ENCODE measurements at places on chromosomes 7 and 10. TPM values are rescaled to one million over a fixed set of nuclear protein-coding genes. Genes with fewer than 3 reads are reported as not detected.
A peak's percentile ranks its signal among the peaks of the same experiment; 100 is the strongest.

GRCh38 chr10:30782537-30783461 lies 153.2 kb upstream of the LYZL2 start:
- DNase-seq: peak; percentile 59

The PCGF5 gene
- 15.0 TPM for polyA plus RNA-seq

GRCh38 chr7:133771788-133772419 lies 355.2 kb upstream of the LRGUK start:
- DNase-seq: no peak

GRCh38 chr7:2791390-2791789 lies 52.7 kb downstream of the GNA12 start:
- no peak for DNase-seq

DNA sequence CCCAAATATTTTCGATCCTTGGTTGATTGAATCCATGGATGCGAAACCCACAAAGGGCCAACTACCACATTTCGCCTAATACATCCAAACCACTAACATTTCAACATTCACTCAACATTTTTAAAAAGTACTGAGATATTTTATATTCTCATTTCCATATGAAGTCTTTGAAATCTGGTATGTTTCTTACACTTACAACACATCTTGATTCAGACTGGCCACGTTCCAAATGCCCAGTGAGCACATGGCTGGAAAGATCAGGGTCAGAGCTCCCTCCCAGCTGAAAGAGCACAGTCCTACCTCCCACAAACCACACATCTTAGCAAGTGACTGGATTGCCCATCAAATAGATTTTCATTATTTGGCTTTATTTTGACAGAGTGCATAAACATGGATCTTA lies 18.9 kb downstream of the NCAPG2 start:
- DNase-seq: no peak

DNA sequence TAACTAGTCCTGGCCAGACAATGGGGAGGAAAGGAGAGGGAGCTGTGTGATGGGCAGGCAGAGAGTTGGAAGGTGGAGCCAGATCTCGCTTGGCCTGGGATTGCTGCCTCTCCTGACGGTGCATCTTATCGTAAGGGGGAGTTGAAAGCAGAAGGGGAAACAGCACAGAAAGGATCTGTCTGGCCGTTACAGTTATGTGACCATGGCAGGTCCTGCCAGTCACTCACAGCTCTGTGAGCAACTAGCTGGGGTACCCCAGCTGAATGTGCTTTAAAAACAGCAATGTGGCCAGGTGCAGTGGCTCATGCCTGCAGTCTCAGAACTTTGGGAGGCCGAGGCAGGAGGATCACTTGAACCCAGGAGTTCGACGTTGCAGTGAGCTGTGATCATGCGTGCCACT lies 8.1 kb downstream of the BLVRA start:
- DNase-seq: no peak

DNA sequence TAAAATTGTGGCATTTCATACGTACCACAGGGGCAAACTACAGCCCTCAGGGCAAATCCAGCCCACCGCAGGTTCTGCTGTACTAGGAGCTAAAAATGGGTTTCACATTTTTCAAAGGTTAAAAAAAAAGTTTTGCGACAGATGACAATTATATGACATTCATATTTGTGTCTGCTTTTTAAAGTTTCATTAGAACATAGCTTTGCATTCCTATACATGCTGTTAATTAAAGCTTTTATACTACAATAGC lies 758 bp upstream of the PNPLA8 start:
- DNase-seq: no peak

GRCh38 chr10:111266165-111266564 lies 189.3 kb downstream of the ADRA2A start:
- DNase-seq: no peak

The EPHA1 gene
- polyA plus RNA-seq: 5.6 TPM

DNA sequence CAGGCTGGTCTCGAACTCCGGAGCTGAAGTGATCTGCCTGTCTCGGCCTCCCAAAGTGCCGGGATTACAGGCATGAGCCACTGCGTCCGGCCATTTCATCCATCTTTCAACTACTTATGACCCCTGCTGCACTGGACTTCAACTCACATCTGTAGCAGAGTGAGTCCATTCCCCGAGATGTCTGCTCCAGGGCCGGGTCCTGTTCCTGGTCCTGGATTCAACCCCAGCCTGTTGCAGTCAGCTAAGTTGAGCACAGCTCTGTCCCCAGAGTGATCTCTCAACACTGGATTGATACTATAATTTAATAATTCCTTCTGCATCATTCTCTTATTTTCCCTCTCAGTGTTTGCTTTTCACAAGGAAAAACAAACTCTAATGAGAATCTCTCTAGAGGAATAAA lies 25.8 kb downstream of the PRTFDC1 start:
- DNase-seq: peak; percentile 44

- no peak for DNase-seq
Measured at GRCh38 chr7:149595541-149595940, 97.9 kb upstream of the ZNF746 start.

The SIRT1 gene
- polyA plus RNA-seq: 21.5 TPM
